ENCODE measurements at places on chromosomes 6 and 20.

GRCh38 chr20:15061955-15062354 lies 724.5 kb upstream of the FLRT3 start:
- no peaks in the 10 kb centered on the region for H3K27me3 ChIP-seq
- no peak overlapping the region for H3K4me3 ChIP-seq
- no peak for ATAC-seq
- no peaks in the 10 kb centered on the region for H3K4me1 ChIP-seq

GRCh38 chr20:13777171-13777601 lies 7.5 kb downstream of the ESF1 start:
- no peak overlapping the region for H3K27ac ChIP-seq
- no peaks in the 10 kb centered on the region for H3K27me3 ChIP-seq
- no peak overlapping the region for H3K4me3 ChIP-seq
- no peaks in the 10 kb centered on the region for H3K4me1 ChIP-seq
- H3K36me3 ChIP-seq = peaks cover 87% of the 10 kb centered on the region
- ATAC-seq = no peak

- ATAC-seq = no peak
- H3K27ac ChIP-seq = no peak overlapping the region
- H3K27me3 ChIP-seq = peaks cover 91% of the 10 kb centered on the region
- no peak overlapping the region for H3K4me3 ChIP-seq
- no peaks in the 10 kb centered on the region for H3K36me3 ChIP-seq
- H3K4me1 ChIP-seq = no peaks in the 10 kb centered on the region
Observed at GRCh38 chr20:63090682-63091571, 84.2 kb upstream of the BHLHE23 start.

DNA sequence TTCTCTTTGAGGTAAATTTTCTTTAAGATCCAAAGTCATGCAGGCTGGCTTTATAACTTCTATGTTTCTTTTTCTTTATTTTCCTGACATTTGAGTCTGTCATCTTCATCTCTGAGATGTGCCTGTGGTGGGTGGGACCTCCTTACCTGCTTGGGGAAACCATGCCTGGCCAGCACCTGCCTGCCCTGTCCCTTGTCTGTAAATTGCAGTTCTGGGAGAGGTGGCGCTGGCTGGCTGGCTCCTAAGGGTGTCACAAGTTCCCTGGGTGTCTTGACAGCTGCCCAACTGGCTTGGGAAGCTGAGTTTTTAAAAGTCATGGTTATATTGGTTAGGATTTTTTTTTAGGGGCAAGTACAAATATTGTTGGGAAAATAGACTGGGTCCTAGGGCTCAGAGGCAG lies 36.3 kb downstream of the SCAND1 start:
- no peaks in the 10 kb centered on the region for H3K4me1 ChIP-seq
- no peaks in the 10 kb centered on the region for H3K27me3 ChIP-seq
- no peak for ATAC-seq
- H3K4me3 ChIP-seq = no peak overlapping the region
- peaks cover 95% of the 10 kb centered on the region for H3K36me3 ChIP-seq
- no peak overlapping the region for H3K27ac ChIP-seq

- H3K4me1 ChIP-seq = no peaks in the 10 kb centered on the region
- no peaks in the 10 kb centered on the region for H3K36me3 ChIP-seq
- ATAC-seq = no peak
Observed at GRCh38 chr6:93120154-93120742, 299.1 kb downstream of the EPHA7 start.

- H3K27me3 ChIP-seq = no peaks in the 10 kb centered on the region
- H3K36me3 ChIP-seq = no peaks in the 10 kb centered on the region
- H3K4me3 ChIP-seq = no peak overlapping the region
- ATAC-seq = no peak
Observed at GRCh38 chr6:46985943-46986342, 56.2 kb downstream of the ADGRF1 start.

DNA sequence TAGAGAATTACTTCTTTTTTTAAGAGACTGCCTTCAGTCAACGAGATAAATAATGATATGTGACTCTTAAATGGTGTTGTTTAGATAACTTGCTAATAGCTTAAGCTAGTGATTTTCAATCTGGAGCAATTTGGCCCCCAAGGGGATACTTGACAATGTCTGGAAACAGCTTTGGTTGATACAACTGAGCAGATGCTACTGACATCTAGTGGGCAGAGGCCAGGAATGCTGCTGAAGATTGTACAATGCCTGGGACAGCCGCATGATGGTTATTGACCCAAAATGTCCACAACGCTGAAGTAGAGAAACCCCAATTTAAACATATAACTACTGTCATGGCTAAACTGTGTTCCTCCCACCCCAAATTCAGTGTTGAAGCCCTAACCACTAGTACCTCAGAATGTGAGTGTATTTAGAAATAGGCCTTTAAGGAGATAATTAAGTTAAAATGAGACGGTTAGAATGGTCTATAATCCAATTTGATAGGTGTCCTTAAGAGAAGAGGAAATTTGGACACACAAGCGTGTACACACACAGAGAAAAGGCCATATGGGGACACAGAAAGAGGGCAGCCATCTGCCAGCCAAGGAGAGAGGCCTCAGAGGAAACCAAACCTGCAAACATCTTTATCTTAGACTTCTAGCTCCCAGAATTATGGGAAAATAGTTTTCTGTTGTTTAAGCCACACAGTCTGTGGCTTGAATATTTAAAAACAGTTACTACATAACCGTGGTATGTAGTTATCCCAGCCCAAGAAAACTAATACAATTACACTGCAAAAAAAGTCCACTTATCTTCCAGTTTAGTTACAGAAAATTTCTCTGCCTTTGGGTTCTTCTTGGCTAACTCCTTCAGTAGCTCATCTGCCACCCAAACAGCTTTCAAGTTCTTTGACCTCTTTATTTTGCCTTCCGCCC lies 22.2 kb downstream of the RWDD2A start:
- no peaks in the 10 kb centered on the region for H3K4me1 ChIP-seq
- no peak overlapping the region for H3K27ac ChIP-seq
- no peaks in the 10 kb centered on the region for H3K36me3 ChIP-seq
- peak; percentile 84 for ATAC-seq
